ENCODE measurements at places on chromosomes 11 and 22. TPM values are rescaled to one million over a fixed set of nuclear protein-coding genes. Genes with fewer than 3 reads are reported as not detected.

DNA sequence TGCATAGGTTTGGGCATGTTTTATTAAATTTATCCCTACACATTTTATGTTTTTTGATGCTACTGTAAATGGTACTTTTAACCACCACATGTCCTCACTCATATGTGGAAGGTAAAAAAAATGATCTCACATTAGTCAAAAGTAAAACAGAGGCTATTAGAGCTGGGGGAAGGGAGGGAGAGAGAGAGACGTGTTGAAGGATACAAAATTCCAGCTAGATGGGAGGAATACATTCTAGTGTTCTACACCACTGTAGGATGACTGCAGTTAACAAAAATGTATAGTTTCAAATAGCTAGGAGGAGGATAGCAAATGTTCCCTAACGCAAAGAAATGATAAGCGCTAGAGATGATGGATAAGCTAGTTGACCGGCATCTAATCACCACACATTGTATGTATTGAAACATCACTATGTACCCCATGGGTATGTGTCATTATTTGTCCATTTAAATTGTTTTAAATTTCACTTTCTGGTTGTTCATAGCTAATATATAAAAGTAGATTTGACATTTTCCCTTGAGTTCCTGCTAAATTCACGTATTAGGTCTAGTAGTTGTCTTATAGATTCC, 9.9 kb upstream of the GNB1L start:
- DNase-seq: no peak

DNA sequence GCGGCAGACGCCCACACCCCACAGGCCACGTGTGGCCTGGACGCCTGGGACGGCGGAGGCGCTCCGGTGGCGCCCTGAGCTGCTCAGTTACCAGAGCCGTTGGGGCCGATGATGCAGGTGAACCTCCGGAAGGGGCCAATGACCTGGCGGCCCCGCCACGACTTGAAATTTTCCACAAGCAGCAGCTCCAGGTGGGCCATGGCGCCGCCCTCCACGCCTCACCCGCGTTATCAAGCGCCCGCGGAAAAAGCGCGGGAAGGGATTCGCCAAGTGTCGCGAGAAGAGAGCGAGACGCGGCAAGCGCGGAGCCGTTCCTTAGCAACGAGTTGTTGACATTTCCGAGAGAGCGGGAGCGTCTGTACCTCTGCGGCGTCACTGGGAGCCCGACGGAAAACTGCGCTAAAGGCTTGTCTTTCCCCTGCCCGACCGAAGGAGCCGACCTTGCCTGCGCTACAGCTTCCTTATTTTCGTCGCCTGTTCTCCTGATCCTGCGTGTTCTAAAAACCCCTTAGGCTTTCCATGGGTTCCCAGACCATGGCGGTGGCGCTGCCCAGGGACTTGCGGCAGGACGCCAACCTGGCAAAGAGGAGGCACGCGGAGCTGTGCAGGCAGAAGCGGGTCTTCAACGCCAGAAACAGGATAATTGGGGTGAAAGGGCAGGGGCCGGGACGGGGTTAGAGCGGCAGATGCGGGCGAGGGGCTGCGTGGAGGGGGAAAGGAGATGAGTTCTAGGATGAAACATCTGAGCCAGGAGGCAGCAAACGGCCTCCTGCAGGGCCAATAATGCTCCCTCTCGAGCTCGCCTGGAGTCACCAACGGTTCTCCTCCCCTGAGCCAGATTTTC, at the start of the genes RIBC2 and SMC1B:
TSS of gene RIBC2 (plus strand) at position 326 of the 844 bp plus-strand sequence. CDS start at position 520, 194 bp downstream.
TSS of gene SMC1B (minus strand) at position 232 of the 844 bp plus-strand sequence. CDS start at position 200, 32 bp downstream.
- DNase-seq: peak; percentile 75

GRCh38 chr22:37309211-37310074, 27.1 kb downstream of the CYTH4 start:
- no peak for DNase-seq

Gene MAPK8IP2
- 1.1 TPM for polyA plus RNA-seq

Gene MUC5AC
- polyA plus RNA-seq: not detected
